ENCODE measurements at places on chromosomes 1 and 21.

DNA sequence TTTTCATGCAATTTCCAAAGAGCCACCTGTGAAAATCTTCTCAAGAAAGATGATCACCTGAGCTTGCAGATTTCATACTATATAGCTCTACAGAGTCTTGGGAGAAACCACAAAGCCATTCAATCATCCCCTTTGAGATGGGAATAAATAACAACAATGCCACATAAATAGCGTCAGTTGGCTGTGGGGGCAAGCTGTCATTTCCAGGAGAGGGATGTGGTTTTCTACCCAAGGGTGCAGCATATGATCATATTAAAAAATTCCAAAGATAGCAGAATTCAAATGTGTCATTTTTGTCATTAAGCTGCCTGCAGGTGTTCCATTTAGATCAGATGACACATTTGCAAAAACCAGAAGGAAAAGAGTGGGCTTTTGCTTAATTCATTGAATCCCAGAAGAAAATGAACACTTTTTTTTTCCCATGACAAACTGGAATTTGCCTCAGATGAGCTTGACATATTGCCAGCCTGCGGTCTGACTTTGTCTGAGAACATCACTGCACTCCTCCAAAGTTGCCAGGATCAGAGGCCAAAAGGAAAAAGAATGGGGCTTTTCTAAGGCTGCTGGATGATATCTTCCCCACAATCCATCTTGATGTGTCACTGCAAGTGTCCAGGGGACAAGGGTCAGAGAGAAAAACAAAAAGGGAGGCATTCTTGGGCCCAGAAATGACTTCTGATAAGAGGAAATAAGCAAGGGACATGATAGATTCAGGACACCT lies 314.1 kb upstream of the USP25 start:
- no peaks in the 10 kb centered on the region for H3K4me1 ChIP-seq
- DNase-seq = no peak
- H3K27ac ChIP-seq = no peak overlapping the region

DNA sequence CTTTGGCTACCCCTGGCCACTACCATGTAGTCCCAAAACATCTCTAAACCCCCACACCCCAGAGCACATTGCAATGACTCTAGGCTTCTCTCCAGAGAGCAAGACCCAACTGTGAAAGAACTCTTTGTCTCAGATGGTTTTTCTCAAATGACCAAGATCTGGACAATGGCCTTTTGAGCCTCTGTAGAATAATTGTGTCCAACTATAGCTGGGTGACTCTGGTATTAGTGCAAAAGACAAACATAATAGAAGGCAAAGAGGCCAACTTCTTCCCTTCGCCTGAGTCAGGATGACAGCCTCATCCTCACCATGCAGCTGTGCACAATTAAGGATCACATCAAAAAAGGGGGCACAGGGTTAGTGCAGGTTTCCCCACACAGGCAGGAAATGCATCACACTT lies 139.6 kb downstream of the BRINP2 start:
- no peak for DNase-seq
- no peaks in the 10 kb centered on the region for H3K36me3 ChIP-seq
- H3K4me3 ChIP-seq = no peak overlapping the region
- H3K4me1 ChIP-seq = no peaks in the 10 kb centered on the region

DNA sequence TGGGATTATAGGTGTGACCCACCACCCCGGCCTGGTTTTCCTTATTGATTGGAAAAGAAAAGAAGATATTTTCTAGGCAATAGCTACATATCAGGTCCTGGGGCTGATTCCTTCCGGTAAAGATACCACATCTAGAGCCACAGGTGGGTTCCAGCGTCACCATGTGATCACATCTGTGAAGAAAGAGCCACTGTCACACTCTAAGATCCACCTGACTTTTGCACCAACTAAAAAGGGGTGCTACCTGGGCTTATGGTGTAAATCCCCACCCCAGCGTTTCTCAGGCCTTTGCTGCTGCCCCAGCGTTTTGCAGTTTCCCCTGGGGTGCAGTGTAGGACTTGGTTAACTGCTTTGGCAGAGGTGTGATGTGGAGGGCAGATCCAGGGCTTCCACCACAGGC lies 22.3 kb upstream of the PDE9A start:
- DNase-seq = no peak
- H3K27me3 ChIP-seq = no peaks in the 10 kb centered on the region
- H3K4me3 ChIP-seq = no peak overlapping the region
- no peaks in the 10 kb centered on the region for H3K36me3 ChIP-seq
- H3K27ac ChIP-seq = no peak overlapping the region

DNA sequence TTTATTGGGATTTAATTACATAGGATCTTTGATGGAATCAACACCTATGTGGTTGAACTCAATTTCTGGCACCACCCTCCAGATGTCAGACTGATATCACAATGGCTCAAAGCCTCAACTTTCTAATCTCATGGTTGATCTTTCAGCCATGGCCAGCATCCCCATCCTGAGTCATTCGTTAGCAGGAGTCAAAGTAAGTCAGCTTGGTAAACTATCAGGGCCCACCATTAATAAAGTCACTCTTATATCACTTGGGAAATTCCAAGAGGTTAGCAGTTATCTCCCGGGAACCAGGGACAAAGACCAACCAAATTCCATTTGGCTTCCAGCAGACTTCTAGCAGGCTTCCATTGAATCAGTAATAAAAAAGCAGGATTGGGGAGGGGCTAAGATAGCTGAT lies 50.7 kb upstream of the TNFSF4 start:
- no peaks in the 10 kb centered on the region for H3K4me1 ChIP-seq
- DNase-seq = no peak
- no peak overlapping the region for H3K4me3 ChIP-seq

- DNase-seq = no peak
- H3K27ac ChIP-seq = no peak overlapping the region
- no peaks in the 10 kb centered on the region for H3K36me3 ChIP-seq
- H3K27me3 ChIP-seq = peaks cover under 1% of the 10 kb centered on the region
These were observed 11.2 kb downstream of the C4BPA start for GRCh38 chr1:207115269-207115668.

DNA sequence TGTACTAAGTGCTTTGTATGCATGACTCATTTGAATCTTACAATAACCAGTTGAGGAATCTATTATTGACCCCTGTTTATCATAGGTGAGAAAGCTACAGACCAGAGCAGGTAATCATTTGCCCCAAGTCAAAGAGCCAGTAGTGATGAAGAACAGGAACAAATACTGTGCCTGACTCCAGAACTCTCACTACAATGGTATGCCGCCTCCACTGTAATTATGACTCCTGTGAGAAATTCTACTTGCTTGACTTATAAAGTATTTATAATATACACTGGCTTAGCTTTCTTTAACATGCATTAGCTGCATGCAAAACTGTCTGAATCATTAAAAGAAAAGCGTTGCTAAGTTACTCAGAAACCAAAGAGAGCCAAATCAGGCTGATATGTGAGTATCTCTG lies 92.6 kb downstream of the ZNF281 start:
- H3K4me1 ChIP-seq = peaks cover 5% of the 10 kb centered on the region
- H3K4me3 ChIP-seq = no peak overlapping the region
- no peak overlapping the region for H3K27ac ChIP-seq

- no peak overlapping the region for H3K4me3 ChIP-seq
- DNase-seq = no peak
- peaks cover 2% of the 10 kb centered on the region for H3K4me1 ChIP-seq
- no peaks in the 10 kb centered on the region for H3K36me3 ChIP-seq
These were observed 157.9 kb upstream of the CTTNBP2NL start for GRCh38 chr1:112237983-112238545.
